ENCODE measurements at places on chromosomes 6 and 20.

DNA sequence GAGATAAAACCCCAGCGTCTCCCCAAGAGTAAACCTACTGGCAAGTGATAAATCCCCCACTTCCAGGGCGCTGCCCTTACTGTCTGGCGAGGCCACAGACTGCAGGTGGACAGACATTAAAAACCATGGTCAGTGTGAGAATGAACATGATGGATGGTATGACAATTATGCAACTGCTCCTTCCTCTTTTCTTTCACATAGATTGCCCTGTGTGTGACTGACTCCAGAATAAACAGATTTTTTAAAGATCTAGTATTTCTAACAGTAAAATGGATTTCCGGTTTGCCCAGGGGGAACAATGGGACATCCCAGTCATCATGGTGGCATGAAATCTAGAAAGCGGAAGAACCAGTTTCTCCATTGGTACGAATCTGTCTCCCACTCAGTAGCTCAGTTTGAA, 153.7 kb downstream of the FOXC1 start:
- DNase-seq, result no peak

- DNase-seq, result no peak
Observed at GRCh38 chr20:48238326-48238725, 453.0 kb upstream of the SULF2 start.

DNA sequence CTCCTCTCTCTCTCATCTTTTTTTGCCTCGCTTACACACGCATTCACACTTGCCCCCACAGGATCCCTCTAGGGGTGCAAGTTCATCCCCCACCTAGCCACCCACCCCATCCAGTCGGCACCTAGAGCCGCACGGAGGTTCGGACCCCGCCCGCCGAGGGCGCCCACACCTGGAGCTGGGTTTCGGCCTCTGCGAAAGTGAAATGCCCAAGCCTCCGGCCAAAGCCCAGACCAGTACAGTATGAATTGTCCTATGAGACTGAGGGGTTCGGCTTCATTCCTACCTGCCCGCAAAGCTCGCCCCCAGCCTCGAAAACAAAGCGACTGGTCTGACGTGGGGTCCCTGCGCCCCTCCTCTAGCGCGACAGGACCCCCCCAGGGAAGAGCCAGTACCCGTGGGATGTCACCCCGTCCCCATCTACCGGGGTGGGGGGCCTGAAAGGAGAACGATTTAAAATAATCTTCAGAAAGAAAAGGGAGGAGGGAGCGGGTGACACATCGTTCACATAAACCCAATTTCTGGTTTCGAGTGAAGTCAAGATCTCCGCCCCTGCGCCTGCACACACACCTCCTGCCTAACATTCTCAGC, 1.5 kb downstream of the TFAP2A start:
- peak; percentile 41 for DNase-seq

DNA sequence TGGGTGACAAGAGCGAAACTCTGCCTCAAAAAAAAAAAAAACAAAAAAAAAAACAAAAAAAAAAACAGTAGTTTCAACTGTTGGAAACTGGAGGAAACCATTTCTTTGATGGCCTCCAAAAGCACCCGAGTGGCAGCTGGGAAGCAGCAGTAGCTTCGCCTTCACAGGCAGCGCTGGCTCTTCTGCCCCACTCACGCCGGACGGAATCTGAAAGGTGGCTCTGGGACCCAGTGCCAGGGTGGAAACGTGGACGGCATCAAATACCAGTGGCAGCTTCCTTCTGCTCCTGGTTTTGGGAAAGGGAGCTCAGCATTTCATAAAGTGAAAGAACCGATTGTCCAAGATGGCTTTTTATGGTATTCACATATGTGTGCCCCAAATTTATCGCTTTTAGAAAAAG, 159.4 kb downstream of the SMOC2 start:
- DNase-seq, result no peak

- DNase-seq, result no peak
Observed at GRCh38 chr20:50930976-50931305, 296 bp downstream of the ADNP start.

GRCh38 chr6:47736083-47736700, 37.8 kb downstream of the ADGRF4 start:
- no peak for DNase-seq

All from right cardiac atrium (tissue), 5 donors.